IgD-negative memory B cell (primary cell): ENCODE measurements at places on chromosomes 13 and 19. TPM values are rescaled to one million over a fixed set of nuclear protein-coding genes. Genes with fewer than 3 reads are reported as not detected.

Gene KIR3DL2
- 1.9 TPM for polyA plus RNA-seq

Gene NKG7
- polyA plus RNA-seq: 66.0 TPM

Gene RDH8
- not detected for polyA plus RNA-seq

Gene TPTE2
- polyA plus RNA-seq: not detected

Gene THSD8
- polyA plus RNA-seq: 6.4 TPM
